CD8-positive, alpha-beta T cell (primary cell): ENCODE measurements at places on chromosomes 3 and 15. TPM values are rescaled to one million over a fixed set of nuclear protein-coding genes. Genes with fewer than 3 reads are reported as not detected.

DNA sequence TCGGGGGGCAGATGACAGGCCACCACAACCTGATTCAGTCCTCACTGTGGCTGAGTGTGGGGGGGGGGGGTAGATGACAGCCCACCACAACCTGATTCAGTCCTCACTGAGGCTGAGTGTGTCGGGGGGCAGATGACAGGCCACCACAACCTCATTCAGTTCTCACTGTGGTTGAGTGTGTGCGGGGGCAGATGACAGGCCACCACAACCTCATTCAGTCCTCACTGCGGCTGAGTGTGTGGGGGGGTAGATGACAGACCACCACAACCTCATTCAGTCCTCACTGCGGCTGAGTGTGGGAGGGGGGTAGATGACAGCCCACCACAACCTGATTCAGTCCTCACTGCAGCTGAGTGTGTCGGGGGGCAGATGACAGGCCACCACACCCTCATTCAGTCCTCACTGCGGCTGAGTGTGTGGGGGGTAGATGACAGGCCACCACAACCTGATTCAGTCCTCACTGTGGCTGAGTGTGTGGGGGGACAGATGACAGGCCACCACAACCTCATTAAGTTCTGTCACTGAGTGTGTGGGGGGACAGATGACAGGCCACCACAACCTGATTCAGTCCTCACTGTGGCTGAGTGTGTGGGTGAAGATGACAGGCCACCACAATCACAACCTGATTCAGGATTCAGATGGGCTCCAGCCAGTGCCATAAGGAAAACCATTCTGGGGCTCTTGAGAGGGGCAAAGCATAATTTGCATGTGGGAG, 16.9 kb downstream of the ZNF717 start:
- DNase-seq = no peak

- no peak for DNase-seq
These were observed 70.4 kb downstream of the KLF13 start for GRCh38 chr15:31396881-31397560.

DNA sequence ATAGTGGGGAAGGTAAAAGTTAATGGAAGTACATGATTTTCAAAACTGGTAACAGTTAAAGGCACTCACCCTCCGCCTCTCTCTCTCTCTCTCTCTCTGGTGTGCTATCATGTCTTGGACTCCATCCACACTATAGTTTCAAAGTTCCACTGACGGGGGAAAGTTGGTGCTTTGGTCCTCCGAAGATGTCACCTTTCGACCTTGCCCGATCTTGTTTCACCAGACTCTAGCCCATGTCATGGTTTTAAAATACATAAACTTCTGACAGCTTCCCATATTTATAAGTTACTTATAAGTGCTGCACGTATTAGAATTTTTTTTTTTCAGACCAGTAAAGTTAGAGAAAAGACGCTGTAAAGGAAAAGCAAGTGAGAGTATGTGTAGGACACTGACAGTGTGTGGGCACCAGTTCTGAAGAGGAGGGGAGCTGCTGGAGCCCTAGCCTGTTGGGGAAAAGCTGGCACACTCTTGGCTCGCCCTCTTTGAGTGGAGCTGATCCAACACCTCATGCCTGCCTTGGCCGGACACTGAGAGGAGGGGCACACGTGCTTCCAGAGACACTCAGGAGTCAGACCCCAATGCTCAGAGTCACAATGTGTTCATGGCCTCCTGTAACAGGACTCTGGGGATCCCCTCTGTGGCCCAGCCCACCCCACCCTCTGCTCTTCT, 200.5 kb upstream of the TPM1 start:
- no peak for DNase-seq

DNA sequence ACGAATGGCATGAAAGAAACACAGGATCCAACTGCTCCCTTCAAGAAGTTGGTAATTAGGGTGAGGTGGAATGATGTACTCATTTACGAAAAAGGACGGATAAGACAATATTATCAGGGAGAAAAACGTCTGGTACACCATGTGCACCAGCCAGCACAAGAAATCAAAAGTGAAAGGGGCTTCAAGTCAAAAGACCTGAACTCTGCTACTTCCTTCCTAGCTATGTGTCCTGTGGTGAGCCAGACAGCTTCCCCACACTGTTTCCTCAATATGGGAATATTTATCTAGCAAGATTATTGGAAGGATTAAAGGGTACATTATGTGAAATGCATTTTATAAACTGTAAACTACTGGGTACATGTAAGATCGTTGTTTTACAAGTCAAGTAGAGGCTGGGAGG, 33.9 kb downstream of the RAB27A start:
- DNase-seq = no peak

DNA sequence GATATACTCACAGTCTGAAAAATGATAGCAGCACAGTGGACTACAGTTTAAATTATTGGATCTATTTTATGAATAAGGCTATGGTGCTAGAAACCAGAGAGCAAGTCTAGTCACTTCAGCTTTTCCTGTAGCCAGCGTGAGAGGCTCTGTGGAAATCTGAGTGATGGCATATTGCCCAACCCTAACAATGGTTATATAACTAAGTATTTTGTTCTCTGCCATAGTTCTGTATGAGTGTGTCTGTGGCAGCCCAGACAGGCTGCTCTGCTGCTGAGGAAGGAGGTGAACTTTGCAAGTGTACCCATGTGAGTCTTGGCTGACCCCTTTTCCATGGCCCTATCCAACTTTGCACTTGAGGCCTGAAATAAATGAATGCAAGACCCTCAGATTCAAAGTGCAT, 105.7 kb downstream of the LRTM1 start:
- no peak for DNase-seq

GRCh38 chr3:175985781-175986180, 1126.6 kb downstream of the NAALADL2 start:
- no peak for DNase-seq

- DNase-seq = no peak
These were observed 11.1 kb upstream of the RTP2 start for GRCh38 chr3:187713504-187713903.

GRCh38 chr3:14547693-14548092, 7.6 kb upstream of the GRIP2 start:
- DNase-seq = no peak

- no peak for DNase-seq
These were observed 71.6 kb upstream of the RPL35A start for GRCh38 chr3:197878427-197878826.

GRCh38 chr3:13518516-13518953, 30.4 kb upstream of the FBLN2 start:
- DNase-seq = no peak

- DNase-seq = no peak
These were observed 1.9 kb downstream of the ZNF80 start for GRCh38 chr3:114235431-114235830.

- no peak for DNase-seq
These were observed at the start of gene AMOTL2 for GRCh38 chr3:134374105-134374790. TSS of gene AMOTL2 (minus strand) at chr3:134374447. CDS start at chr3:134371433, 3,014 bp downstream.

DNA sequence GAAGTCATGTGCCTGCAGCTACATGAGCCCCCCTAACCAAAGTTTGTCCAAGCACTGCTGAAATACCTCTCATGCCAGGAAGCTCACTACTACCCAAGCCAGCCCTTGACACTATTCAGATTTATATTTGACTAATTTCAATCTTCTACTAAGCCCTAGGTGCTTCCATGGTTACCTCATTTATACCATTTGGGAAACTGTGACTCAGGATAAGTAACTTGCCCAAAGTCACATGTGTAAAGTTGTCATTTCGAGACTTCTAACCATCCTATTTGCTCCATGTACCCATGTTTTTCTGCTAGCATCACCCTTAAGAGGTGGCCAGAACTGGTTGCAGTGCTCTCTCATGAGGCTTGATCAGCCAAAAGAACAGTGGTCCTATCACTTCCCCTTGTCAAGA, 20.7 kb upstream of the TIMP4 start:
- DNase-seq = no peak

DNA sequence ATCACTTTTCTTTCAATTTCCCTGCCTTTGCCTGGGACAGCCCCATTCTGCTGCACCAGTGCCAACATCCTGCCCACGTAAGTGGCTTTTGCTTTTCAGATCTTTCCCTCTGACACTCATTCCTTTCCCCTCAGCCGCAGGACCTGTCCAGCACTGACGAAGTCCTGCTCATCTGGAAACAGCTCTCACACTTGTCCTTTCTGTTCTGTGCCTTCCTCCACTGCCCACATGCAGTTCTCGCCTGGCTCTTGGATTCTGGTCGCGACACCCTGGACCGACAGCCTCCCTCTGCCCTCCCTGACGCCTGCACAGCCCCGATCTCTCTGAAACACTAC, 99.7 kb downstream of the ADCY5 start:
- no peak for DNase-seq

GRCh38 chr3:33993631-33994030, 195.2 kb downstream of the PDCD6IP start:
- no peak for DNase-seq

- DNase-seq = no peak
These were observed 95.0 kb upstream of the NMNAT3 start for GRCh38 chr3:139772539-139773500.

GRCh38 chr15:71804695-71805470, 5.5 kb upstream of the NR2E3 start:
- DNase-seq = no peak

DNA sequence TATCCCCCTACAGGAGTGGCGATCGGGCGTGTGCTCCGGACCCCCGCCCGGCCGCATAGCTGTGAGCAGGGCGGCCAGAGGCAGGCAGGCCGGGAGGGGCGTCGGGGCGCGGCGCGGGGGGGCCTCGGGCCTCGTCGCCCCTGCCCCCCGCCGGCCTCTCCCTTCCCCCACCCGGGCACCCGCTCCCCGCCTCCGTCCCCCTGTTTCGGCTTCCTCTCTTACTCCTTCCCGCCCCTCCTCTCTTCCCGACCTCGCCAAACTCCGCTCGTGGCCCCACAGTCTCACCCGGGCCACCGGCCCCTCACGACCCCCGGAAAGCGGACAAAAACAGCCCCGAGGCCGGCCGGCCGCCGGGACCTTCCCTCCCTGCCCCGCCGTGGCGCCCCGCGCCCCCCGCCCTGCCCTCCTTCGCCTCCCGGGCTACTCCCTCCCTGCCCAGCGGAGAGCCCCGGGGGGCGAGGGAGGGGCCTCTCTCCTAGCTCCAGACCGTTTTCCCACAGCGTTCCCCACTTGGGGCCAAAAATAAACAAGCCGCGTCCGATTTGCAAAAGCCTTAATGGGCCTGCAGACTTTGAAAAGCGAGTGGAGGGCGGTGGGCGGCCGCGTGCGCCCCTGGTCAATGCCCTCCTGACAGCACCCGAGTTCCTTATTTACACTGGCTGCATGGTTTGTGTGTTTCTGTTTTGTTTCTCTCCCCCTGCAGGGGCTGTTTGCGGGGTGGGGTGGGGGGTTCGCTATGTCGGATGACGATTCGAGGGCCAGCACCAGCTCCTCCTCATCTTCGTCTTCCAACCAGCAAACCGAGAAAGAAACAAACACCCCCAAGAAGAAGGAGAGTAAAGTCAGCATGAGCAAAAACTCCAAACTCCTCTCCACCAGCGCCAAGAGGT, 1.0 kb downstream of the UBE2E1 start:
- peak; percentile 54 for DNase-seq

GRCh38 chr3:67290438-67290837, 292.3 kb downstream of the KBTBD8 start:
- no peak for DNase-seq

DNA sequence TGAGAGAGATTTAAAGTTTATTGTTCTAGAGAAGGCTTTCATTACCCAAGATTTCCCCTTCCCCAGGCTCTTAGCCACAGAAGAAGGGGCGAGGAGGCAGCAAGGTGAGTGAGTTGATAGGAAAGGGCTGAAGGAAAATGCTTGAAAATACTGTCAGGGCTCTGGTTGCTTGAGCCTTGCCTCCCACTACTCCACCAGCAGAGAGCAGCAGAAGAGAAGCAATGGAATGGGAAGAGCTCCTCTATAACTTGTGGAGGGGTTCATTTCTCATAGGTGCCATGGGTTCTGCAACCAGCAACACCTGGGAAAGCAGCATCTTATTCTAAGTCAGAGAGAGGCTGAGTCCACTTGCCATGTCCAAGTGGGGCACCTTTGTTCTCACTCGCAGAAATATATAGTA, 184.0 kb upstream of the CNTN6 start:
- no peak for DNase-seq

DNA sequence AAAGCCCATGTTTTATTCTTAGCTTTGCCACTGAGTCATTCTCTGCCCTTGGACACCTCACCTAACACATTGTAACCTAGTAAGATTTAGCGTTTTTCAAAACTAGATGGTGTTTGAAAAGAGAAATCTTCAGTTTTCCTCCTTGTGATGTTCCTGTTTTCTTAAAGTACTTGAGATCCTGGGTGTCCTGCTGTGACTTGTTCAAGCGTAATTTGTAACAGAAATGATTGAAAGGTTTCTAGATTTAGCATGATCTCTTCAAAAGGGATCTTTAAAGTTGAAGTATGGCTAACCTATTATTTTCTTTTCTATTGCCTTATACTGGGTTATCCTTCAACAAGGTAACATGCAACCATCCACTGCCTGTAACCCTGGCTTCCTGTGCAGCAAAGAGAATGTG, 32.6 kb upstream of the SPATA16 start:
- no peak for DNase-seq

DNA sequence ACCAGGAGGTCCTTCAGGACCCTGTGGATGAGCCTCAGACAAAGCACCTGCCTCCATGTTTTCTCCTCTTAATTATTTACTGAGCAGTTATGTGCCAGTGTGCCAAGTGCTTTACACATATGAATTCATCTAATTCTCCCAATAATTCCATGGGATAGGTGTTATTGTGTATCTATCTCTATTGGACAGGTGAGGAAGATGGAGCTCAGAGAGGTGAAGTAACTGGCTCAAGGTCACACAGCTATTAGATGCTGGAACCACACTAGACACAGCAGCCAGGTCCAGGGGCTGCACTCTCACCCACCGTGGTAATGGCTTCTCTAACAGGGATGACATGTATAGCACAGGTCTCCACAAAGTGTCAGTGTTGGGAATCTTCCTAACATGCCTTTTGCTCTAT, 70.2 kb downstream of the TLE3 start:
- DNase-seq = no peak

GRCh38 chr3:55813268-55814097, 326.4 kb upstream of the WNT5A start:
- no peak for DNase-seq

DNA sequence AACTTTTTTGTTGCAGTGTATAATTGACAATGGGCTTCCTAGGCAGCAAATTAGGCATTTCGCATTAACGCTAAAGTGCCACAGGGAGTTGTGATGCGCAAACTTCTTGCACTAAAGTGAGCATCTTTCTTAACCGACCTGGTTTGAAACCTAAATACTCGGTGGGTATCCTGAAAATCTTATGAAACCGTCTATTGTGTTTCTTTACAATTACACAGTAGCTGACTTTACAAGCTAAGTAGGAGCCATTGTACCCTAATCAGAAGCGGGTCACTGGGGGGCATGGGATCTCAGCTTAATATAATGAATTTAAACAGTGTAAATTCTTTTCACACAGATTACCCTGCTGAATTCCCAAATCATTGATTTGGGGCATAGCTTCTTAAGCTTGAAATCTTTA, 328.0 kb downstream of the KCNH8 start:
- DNase-seq = no peak

Gene TP63
- total RNA-seq = not detected

Gene MAGEL2
- not detected for total RNA-seq

Gene MYLK
- total RNA-seq = not detected

Gene OSBPL10
- 0.83 TPM for total RNA-seq

Gene LMAN1L
- total RNA-seq = not detected

Gene CYP8B1
- total RNA-seq = not detected

Gene SKIC8
- 18.4 TPM for total RNA-seq

Gene DUOXA1
- total RNA-seq = not detected

Gene AADAC
- not detected for total RNA-seq

Gene IQCH
- total RNA-seq = 0.60 TPM

Gene OXTR
- total RNA-seq = 0.22 TPM

Gene ROPN1B
- total RNA-seq = not detected

Gene PHC3
- 136 TPM for total RNA-seq
